Kidney tubule cell (primary cell): ENCODE measurements at places on chromosomes 2 and 18.

- DNase-seq = no peak
Measured at GRCh38 chr2:66448136-66448991, 13.4 kb downstream of the MEIS1 start.

GRCh38 chr2:96668771-96669170 is 26.2 kb downstream of the FER1L5 start:
- DNase-seq = no peak

GRCh38 chr2:120251078-120251477 is 1.6 kb upstream of the RALB start:
- no peak for DNase-seq

DNA sequence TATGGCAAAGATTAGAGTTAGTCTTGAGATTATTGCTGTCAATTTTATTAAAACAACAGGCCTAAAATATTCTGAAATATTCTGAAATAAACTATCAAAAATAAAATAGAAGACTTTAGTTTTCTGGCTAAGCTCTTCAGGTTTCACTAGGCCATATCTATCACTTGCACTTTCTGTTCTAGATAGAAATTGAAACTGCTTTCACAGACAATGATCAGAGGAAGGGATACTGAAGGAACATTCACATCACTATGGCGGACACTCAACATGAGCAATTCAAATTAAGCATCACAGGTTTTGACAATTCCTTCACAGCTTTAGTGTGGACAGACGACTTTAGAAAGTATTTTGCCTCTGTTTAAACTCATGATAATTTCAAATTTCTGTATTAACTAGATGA is 586.4 kb upstream of the REG3G start:
- no peak for DNase-seq

DNA sequence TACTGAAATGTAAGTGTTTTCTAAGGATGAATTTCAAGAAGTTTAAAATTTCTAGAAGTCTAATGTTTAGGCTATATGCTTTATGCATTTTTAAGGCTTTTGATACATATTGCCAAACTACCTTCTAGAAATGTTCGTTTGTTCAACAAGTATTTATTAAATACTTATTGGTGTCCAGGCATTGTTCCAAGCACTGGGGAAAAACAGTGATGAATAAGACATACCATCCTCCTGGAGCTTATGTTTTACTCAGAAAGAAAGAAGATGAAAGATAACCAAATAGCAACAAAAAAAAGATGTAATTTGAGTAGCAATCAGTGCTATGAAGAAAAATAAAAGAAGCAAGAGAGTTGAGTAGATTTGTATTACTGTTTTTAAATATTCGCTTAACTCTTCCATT is 692.9 kb downstream of the SLC4A3 start:
- DNase-seq = no peak

DNA sequence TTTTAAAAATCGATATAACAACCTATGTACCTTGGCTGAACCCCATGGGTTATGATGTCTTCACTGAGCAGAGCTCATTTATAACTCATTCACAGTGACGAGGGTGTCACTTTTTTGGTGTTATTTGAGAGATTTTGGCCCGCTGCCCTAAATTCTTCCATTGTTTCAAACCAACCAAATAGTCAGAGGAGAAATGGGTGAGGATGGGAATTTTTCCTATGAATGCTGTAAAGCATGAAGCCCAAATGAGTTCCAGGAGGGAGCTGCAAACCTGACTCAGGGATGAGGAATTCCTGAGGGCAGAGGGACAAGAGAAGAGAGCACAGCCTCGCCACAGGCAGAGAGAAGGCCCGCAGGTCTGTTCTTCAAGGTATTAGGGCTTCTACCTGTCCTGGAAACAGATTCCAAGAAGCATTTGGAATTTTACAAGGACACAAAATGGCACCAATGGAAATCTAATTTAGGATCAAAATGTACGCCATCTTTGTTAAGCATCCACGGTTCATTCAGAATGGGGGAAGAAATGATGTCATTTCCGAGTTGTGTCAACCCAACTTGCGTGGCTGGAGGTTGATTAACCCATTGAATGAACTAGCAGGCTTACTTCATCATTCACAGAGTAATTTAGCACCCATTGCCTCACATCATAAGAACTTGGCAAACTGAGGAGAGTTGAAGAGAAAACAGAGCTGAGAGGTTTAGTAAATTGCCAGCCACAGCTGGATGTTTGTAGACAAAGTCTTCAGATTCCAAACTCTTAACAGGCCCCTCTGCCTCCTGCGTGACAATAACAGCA is 133.5 kb downstream of the LAMA3 start:
- DNase-seq = peak; percentile 96

DNA sequence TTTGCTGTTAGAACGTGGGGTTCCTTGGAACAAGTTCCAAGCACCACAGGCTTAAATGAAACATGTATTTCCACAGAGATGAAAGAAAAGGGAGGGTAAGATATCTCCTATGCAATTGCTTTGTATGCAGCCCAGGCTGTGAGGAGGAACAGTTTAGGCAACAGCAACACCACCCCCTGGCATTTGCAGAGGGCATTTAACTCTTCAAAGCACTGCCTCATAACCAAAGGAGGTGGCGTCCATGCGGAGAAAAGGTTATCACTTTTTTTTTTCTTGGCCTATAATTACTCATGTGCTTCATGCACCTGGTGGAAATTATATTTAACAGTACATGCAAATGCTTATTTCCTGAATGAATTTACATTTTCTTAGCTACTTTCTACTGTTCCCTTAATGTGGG is 286.0 kb downstream of the LPIN1 start:
- no peak for DNase-seq

DNA sequence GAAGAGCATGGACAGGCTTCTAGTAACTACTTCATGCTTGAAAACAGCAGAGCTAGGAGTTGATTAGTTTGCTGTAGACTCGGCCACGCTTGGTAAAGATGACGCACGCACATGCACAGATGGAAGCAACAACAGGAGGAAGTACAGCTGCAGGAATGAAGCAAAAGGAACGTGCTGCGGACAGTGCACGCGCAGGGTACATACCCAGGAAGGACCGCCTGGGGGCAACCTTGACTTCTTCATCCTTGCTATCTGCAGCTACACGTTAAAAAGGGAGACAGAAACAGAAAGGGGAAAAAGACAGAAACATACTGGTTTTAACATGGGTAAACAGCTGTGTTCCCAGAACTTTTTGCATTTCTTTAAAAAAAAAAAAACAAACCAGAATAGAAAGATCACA is 17.7 kb downstream of the SLC66A2 start:
- no peak for DNase-seq

GRCh38 chr2:170815746-170816503 is 762 bp upstream of the GAD1 start:
- peak; percentile 75 for DNase-seq

DNA sequence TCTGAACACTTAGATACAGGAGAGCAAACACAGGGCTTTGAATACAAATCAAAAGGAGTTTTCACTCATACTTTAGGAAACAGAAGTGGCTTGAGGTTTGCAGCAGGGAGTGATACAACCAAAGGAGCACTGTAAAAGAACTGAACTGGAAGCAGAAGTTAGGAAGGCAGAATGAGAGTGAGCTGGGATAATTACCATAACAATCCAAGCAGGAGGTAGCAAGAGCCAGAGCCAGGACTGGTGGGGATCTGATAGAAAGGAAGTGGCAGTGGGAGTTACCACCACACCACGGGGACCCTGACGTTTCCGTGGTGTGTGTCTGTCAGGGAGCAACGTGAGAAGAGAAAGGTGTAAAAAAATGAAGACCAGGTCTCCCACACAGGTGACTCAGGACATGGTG is 81.3 kb upstream of the EPB41L3 start:
- no peak for DNase-seq

DNA sequence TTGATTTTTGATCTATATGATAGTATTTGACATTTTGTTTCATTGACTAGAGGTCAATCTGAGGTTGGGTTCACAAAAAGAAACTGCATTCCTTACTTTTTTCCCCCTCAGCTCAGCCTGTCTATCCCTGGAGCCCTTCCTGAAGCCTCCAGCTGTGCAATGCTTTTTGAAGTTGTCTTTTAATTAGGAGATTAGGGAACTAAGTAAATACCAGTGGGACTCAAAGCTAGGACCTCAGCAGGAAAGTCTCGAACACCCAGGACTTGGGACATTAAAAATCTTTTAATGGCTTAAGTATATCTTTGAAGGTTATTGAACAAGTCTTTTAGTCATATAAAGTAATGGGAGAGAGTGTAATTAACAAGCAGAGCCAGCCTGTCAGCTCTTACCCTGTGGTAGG is 220.2 kb downstream of the PDE11A start:
- DNase-seq = no peak

GRCh38 chr2:189309331-189309730 is 129.8 kb upstream of the COL5A2 start:
- no peak for DNase-seq

DNA sequence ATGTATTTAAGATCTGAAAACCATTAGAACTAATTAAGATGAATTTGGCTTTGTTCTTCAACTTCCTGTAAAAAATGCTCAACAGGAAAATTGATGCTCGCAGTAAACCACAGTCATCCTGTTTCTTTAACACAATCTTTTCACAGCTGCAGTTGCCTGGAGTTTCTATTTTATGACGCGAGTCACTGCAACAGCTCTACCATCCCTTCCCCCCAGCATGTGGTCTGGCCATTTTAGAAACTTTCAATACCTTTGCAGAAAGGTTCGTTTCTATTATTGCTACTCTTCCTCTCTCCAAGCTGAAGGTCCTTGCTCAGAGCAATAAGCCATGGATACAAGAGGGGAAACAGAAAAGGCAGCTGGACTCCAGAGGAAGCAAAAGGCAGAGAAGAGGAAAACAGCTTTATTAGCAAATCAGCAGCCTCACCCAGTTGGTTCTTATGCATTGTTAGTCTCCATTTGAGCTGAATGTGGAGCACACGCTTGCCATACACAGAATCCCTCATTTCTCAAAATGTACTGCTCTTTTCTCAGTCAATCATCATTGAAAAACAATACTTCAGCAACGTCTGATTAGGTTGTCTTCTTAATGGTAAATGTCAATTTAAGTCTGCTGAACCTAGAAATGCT is 3.9 kb downstream of the WIPF1 start:
- DNase-seq = peak; percentile 39

- no peak for DNase-seq
Measured at GRCh38 chr2:186881660-186882059, 32.7 kb upstream of the ZSWIM2 start.

DNA sequence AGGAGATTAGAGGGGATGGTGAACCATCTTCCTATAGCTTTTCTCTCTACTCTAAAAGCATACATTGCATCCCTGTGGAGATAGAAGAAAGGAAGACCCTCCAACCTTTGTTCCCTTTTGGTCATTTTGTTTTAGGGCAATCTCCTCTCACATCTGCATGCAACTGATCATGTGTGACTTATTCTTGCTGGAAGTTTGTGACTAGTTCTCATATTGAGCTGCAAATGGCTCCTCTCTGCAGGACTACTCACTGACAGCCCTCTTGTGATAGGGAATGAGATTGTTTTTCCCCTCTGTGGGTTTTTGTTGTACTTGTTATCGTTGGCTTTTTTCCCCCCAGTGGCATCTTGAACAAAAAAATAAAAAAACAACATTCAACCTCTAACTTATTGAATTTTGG is 416.0 kb upstream of the CNTNAP5 start:
- DNase-seq = no peak

DNA sequence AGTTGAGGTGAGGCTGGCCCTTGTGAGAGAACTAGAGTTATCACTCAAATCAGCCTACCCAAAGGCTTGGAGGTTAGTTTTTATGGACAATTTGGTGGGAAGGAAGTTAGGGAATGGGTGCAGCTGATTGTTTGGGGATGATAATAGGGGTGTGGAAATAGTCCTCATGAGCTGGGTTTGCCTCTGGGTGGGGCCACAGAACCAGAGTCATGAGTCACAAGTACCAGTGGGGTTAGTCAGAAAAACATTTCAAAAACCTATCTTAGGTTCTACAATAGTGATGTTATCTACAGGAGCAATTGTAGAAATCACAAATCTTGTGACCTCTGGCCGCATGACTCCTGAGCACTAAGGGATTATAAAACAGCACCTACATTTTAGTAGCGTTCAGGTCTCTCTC is 630.1 kb upstream of the PIK3C3 start:
- DNase-seq = peak; percentile 38

DNA sequence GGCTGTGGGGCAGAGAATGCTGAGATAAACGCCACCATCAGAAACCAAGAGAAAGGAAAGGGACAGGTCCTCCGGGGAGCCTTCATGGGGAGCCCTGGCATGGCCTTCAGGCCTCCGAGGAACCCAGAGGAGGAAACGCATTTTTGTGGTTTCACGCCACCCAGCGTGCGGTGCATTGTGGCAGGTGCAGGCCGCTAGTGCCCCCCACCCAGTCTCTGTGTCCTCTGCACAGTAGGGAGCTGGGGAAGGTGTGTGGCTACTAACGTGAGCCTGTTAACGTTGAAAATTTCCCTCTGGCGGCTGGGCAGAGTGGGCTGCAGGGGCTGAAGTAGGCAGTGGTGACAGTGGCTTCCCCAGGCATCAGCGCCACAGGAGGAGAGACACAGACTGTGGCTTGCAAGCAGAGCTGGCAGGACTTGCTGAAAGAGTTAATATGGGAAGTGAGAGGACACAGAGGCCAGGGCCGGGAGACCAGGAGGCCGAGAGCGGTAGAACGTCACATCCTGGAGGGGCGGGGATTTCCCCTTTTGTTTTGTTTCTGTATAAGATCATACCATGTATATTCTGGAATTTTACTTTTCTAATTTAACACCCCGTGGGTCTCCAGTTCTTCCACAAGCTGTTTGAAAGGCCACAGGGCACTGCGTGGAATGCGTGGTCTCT is 166.9 kb downstream of the GBX2 start:
- DNase-seq = no peak

DNA sequence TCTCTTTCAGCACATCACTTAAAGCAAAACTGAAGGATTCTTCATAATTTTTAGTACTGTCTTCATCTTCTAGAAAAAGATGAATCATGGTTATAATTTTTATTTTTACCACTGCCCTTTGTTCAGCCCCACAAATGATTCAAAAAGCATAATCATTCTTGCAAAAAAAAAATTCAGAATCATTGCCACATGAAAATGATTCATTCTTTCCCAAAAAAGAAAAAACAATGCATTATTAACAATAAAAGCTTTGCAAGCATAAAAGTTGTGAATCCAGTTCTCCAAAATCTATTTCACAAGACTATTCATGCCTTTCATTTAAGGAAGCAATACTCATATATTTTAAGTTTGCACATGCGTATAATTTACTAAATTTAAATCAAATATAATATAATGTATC is 204.8 kb downstream of the RBM43 start:
- no peak for DNase-seq

DNA sequence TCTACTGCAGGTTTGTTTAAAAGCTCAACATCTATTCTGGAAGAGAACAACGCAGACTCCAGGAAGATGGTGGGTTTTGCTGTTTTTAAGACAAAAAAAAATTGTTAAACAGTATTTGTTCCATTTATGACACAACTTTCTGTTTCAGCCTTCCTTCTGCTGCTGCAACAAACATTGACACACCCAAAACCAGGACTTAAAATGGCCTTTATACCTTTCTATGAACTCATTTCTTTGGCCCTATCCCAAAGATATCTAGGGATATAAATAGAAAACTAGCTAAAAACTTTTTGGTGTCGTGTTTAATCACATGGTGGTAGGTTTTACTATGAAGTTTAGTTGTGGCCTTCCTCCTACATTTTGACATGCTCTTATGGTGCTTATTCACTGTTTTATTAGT is 964 bp upstream of the GALNT3 start:
- peak; percentile 10 for DNase-seq
